ENCODE measurements at places on chromosomes 11 and 22.

- no peak for DNase-seq
Measured at GRCh38 chr11:105718641-105719040, 108.8 kb downstream of the GRIA4 start.

- no peak for DNase-seq
Measured at GRCh38 chr11:68969386-68969785, 11.4 kb downstream of the MRGPRD start.

GRCh38 chr11:85627332-85627997 lies at the start of gene DLG2:
Gene DLG2, minus strand, starts transcription at chr11:85627344.
- no peak for DNase-seq

DNA sequence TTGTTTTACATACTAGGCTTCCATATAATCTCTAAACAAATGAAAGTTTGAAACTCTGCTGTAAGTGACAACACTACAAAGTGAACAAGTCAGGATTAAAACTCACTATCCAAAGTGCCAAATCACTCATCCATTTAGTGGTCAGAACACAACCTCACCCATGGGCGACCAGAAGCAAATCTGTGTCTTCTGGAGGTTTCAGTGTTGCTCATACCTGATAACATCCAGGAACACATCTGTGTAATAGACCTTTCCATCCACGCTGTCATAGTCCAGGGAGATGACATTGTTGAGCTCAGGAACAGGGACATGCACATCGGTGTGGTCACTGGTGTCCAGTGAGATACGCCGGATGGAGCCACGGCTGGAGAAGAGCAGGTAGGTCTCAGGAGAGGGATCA lies 28.5 kb upstream of the CKAP5 start:
- no peak for DNase-seq

- no peak for DNase-seq
Measured at GRCh38 chr11:8213376-8213775, 44.6 kb upstream of the RIC3 start.

- DNase-seq, result no peak
Measured at GRCh38 chr11:34640924-34641275, 20.0 kb downstream of the EHF start.

DNA sequence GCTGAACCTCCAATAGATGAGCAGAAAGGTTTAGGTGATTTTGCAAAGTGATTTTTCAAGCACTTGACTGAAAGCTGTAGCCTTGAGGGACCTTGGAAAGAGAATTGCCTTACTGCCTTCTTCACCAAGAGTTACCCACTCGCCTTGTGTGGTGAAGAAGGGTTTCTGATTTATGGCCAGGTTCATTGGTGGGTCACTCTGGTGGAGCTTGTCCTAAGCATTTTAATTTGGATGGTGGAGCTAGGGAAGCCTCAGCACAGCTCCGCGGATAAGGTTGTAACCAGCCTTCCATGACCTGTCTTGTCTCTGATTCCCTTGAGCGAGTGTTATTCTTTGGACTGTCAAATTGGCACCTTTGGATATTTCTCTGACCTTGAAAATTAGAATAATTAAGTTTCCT lies 226.4 kb downstream of the FAT3 start:
- no peak for DNase-seq

DNA sequence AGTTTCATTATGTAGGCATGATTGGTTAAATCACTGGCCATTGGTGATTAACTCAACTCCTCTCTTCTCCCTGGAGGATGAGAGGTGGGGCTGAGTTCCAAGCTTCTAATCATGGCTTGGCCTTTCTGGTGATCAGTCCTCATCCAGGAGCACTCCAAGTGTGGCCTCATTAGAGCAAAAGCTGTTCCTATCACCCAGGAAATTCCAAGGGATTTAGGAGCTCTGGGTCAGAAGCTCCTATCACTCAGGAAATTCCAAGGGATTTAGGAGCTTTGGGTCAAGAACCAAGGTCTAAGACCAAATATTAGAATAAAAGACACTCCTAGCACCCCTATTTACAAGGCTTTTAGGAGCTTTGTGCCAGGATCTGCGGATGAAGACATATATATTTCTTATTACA lies 168.0 kb upstream of the BDNF start:
- no peak for DNase-seq

- DNase-seq, result no peak
Measured at GRCh38 chr11:2816941-2817421, 68.6 kb downstream of the CDKN1C start.

GRCh38 chr11:72546866-72547265 lies 112.5 kb upstream of the CLPB start:
- DNase-seq, result no peak

- no peak for DNase-seq
Measured at GRCh38 chr11:129308241-129308865, 67.3 kb upstream of the BARX2 start.

DNA sequence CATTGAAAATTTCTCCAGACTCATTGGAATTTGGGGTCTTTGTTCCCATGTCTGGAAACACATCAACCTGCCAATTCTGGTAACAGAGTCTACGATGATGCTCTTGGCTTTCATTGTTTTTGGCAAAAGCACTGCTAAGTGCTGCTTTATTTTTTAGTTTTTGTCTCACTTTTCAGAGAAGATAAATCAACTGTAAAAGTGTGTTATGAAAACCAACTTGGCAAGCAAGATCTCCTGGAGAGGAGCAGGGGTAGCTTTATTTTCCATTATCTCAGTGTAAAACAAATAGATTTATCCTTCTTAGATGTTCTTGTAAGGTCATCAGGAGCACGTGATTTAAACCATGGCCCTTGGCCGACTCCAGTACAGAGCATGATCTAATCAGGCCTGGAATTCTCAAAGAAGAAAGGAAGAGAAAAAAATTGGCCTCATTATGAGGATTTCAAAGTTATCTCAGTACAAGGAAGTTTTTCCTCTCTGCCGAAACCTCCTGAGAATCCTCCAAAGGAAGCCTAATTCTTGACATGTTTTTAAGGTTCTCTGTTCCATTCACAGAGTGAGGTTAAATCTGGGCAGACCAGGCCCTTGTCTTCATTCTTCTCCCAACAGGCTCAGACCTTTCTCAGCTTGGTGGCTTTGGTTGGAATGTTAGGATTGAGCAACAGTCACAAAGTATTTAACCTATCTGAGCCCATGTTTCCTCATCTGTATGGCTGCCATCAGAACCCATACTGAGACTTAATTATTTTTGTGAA lies 16.4 kb upstream of the PAMR1 start:
- no peak for DNase-seq

- DNase-seq, result no peak
Measured at GRCh38 chr11:27608951-27609350, 91.3 kb downstream of the BDNF start.

DNA sequence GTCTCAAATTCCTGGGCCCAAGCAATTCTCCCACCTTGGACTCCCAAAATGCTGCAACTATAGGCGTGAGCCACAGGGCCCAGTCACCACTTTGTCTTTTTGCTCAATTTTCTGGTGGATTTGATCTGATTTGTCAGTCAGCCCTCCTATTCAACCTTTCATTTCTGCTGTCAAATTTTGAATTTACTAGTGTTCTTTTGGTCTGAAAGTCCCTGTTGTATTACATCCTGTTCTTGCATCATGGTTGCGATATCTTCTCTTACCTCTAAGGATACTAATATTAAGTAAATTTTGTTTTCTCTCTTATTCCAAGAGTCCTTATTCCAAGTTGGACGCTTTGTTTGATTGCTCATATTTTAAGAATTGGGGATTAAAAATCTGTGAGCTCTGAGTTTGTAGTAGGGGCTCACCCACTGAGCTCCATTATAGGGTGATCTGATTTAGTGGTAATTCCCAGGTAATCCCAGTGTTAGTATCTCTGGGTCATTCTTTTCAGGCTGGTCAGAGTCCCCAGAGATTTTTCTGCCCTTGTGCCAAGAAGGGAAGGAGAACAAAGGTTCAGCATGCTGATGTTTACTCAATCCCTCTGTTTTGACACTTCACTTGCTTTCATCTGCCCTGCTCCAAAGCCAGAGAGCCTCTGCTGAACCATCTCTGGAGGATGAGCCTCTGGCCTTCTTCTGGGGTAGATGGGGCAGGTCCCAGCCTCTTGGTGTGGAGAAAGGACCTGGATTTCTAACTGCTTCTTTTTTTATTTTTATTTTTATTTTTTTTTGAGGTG lies 10.0 kb downstream of the UPB1 start:
- no peak for DNase-seq

DNA sequence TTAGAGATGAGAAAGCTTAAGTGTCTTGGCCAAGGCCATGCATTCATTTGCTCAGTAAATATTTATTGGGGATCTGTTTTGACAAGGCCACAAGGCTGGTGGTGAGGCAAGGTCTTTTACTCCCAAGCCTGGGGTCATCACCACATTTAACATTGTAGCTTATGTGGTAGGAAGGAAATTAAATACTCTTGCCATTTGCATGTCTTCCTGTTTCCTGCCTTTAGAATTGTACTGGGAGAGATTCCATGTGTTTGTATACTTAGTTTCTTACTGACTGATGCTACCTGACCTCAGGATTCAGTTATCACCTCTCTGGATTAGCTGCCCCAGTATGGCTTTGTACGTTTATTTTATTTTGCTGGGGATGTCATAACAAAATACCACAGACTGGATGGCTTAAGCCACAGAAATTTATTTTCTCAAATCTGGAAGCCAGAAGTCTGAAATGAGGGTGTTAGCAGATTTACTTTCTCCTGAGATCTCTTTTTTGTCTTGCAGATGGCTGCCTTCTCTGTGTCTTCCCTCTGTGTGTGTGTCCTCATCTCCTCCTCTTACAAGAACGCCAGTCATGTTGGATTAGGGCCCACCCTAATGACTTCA lies 44.8 kb downstream of the SPECC1L start:
- DNase-seq, result no peak

DNA sequence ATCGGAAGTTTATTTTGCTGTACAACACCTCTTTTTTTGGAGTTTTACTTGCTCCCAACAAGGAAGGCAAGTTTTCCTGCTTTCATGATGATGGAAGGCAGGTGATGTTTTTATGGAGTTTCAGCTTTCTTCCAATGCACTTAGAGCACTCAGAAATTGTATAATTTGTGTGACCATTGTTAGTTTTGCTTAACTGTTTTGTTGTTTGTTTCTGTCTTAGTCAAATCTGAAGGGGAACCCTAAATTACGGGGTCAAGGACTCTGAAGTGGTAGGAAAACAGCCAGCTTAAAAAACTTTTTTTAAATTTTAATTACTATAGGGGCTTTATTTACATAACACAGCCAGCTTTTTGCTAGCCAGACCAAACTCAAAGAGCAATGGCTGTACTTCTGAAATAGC lies 14.7 kb downstream of the APOL6 start:
- no peak for DNase-seq

DNA sequence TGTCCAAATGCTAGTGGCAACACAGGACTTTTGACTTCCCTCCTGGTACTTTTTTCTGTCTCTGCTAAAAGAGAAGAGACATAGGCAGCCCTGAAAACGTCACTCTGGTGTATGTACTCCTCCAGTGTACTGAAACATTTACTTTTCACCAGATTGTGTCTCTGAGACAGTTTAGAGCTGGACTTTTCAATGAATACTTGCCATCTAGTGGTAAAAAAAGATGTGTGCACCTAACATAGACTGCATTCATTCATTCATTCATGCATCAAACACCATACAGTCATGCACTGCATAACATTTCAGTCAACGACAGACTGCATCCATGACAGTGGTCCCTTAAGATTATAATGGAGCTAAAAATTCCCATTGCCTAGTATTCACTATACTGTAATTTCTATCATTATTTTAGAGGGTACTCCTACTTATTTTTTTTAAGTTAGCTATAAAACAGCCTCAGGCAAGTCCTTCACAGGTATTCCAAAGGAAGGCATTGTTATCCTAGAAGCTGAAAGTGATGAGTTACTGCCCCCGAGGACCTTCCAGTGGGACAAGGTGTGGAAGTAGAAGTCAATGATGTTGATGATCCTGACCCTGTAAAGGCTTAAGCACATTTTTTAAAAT lies 186.2 kb downstream of the SPON1 start:
- no peak for DNase-seq

DNA sequence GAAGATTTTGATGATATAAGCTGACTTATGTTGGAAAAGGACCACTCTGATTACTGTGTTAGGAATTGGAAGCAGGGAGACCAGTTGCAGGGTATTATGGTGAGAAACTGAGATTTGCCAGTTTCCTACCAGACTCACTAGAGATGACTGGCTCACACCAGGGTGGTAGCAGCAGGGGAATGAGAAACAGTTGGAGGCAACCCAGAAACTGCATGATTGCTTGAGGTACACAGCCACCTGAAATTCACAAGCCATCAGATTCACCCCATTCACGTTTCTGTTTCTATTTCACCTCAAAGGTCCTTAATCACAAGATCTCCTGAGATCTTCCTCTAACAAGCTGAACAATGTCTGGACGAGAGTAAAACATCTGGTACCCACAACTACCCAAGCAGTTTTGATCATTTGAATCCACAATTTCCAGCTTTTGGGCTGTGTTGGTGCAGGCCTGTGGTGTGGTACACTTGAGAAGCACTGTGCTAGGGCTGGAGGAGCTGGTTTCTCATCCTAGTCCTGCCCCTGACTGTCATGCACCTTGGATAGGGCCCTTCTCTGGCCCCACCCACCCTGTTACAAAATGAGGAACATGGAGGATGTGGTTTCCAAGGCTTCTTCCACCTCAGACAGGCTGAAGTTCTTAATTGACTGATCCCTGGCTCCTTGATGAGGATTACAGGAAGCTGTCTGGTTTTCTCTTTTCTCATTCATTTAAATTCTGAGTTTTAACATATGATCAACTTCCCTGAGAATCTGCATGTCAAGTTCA lies 233.4 kb downstream of the INSC start:
- no peak for DNase-seq

DNA sequence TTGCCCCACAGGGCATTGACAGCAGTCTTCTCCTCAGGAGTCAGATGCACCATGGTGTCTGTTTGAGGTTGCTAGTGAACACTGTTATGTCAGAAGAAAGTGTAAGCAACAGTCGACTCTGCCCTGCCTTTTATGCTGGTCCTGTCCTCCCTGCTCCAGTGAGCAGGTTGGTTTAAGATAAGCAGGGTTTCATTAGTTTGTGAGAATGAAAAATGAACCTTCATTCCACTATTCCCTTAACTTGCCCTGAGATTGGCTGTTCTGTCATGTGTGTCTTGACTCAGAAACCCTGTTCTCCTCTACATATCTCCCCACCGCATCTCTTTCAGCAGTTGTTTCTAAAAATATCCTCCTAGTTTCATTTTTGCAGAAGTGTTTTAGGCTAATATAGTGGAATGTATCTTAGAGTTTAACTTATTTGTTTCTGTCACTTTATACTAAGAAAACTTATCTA lies at the start of gene HBD:
Gene HBD (minus strand): TSS at position 103 of the 454 bp plus-strand sequence. CDS start 50 bp downstream, at position 53.
- DNase-seq, result no peak

DNA sequence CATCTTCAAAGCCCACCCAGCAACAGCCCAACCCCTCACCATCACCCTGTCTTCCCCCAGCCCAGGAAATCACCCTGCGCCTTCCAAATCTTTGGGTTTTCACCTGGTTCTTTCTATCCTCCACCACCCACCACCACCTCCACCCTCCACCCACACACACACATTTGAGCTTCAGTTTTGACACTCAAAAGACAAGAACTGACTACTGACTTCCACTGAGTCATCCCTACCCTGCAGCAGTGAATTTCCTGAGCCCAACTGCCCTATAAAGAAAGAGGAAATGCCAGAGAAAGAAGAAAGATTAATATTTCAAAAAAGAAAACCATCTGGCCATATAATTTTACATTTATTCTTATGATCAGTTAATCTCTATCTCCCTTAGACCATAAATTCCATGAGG lies 137.5 kb downstream of the CHST1 start:
- no peak for DNase-seq
